ENCODE measurements at places on chromosomes 4 and X.

GRCh38 chr4:174528226-174528625 is 5.9 kb upstream of the HPGD start:
- DNase-seq = no peak

DNA sequence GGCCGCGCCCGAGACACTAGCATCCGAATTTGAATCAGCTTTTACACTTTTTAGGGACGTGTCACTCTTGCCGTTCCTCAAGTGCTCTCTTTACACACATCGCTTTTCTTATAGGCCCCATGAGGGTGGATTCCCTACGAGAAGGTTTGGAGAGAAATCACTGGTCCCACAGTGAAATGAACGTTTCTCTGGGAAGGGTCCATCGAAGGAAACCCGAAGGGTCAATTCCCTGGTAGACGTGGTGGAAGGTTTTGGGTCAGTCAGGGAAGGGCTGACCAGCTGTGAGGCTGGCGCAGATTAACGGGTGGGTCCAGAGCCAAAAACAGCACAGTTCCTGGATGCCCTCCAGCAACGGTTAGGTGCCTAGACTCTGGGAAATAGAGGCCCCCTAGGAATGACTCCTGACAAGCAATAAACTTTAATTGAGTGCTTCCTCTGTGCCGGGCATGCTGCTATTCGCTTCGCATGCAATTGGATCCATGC is 35.9 kb downstream of the ETDC start:
- DNase-seq = no peak

DNA sequence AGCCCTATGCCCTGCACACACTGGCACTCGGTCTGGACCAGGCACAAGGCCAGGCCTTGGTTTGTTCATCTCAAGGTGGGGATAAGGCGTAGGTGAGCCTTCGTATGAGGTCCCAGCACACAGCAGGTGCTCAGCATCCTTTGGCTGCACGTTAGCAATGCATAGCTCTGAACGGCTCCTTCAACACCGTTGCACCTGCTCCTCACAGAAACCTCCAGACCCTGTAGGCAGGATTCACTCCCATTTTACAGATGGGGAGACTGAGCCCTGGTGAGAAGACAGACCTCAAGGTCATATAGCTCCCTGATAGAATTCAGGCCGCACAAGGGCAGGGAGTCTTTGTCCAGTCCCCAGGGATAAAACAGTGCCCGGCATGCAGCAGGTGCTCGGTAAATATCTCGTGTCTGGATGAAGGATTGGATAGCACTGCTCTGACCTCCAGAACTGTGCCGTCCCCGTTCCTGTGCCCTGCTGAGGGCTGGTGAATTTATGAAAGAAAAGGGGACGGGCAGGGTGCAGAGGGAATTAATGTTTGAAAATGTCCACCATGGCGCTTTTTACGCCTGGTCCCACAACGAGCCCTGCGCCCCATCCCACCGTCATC is 2.4 kb downstream of the PPP2R2C start:
- DNase-seq = no peak

DNA sequence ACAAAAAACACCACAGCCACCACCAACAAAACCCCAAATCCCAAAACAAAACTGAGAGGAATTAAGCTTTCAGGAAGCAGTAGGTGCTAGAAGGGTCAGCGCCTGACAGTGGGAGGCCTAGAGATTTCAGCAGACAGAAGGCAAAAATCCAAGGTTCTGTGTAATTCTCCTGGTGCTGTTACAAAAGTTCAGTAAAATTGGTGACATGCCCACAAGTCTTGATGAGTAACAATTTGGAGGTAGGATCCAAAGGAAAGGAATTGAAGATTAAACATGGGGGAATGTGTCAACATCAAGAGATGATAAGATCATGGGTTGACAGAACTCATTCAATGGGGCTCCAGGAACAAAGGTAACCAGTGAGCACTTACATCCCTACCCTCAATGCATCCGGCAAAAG is 653.8 kb upstream of the CPEB2 start:
- DNase-seq = no peak

GRCh38 chr4:56360071-56360470 is 27.2 kb downstream of the AASDH start:
- no peak for DNase-seq

- DNase-seq = no peak
Observed at GRCh38 chr4:8254076-8254475, 15.5 kb upstream of the HTRA3 start.

DNA sequence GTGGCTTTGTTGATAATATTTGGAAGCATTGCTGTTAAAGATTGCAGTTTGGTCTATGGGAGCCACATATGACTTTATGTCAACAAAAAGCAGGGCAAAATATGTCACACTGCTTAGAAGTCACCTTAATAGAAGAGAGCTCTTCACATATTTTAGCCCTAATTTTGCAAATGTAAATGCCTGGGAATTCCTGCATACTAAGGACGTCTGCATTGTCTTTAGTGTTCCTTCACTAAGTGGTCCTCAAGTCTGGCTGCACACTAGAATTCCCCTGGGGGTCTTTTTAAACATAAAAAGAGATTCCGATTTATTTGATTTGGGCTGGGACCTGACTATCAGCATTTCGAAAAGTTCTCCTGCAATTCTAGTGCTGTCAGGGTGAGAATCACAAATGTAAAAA is 495.1 kb upstream of the FAM241A start:
- no peak for DNase-seq

DNA sequence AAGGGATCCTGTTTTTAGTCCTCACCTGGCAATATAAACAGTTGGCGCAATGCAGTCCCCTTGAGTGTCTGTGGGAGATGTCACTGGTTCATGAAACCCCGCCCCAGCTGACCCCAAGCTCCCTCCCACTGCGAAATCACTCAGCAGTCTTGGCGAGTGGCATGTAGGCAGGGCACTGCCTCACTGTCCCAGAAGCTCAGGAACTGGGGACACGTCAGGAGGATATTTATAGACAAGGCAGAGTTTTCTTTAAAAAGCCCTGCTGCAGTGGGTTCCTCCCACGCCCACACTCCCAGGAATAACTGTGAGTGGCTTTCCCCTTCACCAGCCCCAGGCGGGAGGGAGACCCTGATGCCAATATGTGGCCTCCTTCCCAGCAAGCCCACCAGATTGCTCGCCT is 44.3 kb upstream of the PPP2R2C start:
- no peak for DNase-seq

- DNase-seq = no peak
Observed at GRCh38 chrX:100376576-100376975, 33.5 kb downstream of the PCDH19 start.

- no peak for DNase-seq
Observed at GRCh38 chr4:52748432-52748831, 2.8 kb downstream of the ERVMER34-1 start.

GRCh38 chrX:150162141-150162540 is 201.0 kb upstream of the MAMLD1 start:
- no peak for DNase-seq

DNA sequence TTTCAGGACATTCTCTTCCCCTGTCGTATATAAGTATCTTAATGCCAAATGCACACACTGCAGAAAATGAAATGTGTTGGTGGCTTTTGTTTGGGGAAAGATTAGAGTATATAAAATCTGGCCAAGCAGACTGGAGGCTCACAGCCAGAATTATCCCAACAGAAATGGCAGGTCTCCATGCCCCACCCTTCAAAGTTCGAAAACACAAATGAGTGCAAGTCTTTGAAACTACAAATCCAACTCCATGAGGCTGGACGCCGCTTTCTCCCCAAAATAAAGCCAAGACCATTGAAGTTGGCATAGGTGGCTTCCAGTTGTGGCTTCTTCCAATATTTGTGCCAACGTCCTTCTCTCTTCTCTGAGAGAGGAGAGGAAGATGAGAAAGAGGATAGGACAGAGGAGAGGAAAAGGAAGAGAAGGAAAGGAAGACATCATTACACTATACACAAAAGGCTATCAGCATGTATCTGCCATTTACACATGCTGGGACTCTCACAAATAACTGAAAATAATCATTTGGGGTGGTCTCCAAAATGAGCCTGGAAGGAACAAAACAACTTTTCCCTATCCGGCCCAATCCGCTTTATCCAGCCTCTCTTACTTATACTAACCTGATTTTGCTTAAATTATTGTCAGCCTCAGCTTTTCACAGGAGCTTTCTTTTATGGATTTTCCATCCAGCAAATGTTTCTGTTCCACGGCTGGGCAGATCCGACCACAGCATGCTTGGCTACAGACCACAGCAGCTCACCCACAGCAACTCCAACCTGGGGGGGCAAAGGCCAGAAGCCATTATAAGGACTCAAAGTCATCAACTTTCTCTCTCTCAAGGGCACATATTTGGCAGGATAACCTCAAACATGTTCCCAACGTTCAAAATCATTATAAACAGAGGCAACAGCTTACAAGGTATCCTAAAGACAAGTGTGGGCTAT is 71.7 kb downstream of the APBB2 start:
- DNase-seq = no peak

- DNase-seq = peak; percentile 22
Observed at GRCh38 chrX:131477498-131477897, 66.4 kb upstream of the OR13H1 start.

DNA sequence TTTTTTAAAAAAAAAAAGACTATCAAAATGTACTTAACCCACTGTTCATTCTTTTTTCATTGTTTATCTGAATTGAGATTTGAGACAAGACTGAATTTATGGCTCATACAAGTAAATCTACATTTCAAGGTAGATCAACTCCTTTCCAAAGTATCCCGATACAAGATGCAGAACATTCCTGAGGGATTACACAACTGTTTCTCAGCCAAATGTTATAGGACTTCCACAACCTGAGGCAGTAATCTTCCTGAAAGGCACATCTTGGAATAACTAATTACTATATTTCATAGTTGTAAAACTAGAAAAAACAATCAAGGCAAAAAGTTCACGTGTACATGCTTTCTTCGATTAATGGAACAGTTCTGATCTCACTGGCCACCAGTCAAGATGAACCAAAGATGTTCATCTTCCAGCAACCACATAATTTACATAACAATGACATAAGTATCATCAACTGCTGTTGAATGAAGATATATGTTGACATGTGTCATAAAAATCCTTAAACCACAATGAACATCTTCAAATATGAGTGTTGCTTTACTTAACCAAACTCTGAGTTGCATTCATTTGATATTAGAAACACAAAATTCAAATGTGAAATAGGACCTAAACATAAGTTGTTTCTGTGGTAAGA is 225.2 kb upstream of the DKK2 start:
- no peak for DNase-seq

DNA sequence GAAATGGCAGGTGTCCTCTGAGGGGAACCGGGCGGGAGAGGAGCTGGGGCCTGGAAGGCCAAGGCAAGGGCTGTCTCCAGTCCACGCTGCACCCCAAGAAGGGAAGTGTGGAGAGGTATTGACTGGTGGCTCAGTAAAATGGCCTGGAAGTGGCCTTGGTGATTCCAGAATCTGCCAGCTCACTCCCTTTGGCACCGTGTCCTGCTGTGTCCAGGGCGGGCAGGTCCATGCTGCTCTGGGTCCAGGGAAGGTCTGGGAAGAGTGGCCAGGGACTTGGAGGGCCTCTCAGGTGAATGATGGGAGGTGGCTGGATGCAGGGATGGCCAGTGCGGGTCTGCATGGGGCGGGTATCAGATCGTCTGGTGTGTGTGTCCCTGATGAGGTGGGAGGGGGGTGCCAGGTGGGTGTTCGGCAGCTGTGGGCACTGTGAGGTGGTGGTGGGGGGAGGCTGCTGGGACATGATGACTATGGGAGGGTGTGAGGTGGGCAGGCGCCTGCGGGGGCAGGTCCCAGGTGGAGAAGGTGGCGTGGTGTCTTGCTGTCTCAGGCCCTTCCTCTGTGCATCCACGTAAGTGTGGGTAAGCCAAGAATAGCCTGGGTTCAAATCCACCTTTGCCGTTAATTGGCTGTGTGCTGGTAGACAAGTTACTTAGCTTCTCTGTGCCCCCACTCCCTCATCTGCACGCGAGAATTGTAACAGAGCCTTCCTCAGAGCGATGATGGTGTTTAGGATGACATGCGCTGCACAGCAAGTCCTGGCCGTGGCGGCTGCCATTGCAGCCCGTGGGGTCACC is 17.7 kb downstream of the RGS12 start:
- no peak for DNase-seq

- no peak for DNase-seq
Observed at GRCh38 chr4:101186567-101187184, 160.7 kb downstream of the PPP3CA start.

DNA sequence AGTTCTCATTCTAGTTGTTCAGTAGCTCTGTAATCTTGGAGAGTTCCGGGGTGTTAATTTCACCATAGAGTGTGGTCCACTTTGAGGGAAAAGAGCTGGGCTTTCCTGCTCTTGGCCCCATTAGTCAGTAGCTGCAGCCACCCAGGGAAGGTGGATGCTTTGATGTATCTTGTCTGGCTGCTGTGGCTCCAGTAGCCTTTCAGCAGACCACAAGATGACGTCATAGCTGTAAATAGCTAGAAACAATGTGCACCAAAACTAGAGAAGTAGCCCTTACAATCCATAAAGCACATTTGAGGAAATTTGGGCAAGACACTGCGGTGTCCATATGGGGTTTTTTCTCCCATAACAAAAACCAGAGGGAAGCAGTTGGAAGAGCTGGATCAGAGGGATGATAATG is 32.9 kb upstream of the PRPS2 start:
- DNase-seq = no peak

DNA sequence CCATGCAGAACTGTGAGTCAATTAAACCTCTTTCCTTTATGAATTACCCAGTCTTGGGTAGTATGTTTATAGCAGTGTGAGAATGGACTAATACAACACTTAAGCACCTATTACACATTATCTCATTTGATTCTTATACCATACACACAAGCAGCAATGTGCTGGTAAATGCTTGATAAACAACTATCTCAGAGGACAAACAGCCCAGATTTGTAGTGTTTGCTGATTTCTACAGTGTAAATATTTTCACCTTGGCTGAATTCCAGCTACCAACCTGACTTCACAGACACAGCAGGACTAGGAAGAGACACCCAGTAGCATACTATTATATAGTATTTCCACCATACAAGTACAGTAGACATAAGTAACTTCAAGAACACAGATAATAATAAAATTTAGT is 406.5 kb upstream of the CNKSR2 start:
- DNase-seq = no peak

DNA sequence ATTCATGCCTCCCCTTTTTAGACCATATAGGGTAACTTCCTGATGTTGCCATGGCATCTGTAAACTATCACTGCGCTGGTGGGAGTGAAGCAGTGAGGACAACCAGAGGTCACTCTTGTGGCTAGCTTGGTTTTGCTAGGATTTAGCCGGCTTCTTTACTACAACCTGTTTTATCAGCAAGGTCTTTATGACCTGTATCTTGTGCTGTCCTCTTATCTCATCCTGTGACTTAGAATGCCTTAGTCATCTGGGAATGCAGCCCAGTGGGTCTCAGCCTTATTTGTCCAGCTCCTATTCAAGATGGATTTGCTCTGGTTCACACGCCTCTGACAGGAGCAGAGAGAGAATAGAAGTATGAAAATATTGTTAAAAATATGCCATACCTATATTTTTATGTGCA is 355.7 kb downstream of the ADGRL3 start:
- DNase-seq = no peak

- peak; percentile 66 for DNase-seq
Observed at GRCh38 chr4:4334798-4335520, 44.9 kb downstream of the ZBTB49 start.

DNA sequence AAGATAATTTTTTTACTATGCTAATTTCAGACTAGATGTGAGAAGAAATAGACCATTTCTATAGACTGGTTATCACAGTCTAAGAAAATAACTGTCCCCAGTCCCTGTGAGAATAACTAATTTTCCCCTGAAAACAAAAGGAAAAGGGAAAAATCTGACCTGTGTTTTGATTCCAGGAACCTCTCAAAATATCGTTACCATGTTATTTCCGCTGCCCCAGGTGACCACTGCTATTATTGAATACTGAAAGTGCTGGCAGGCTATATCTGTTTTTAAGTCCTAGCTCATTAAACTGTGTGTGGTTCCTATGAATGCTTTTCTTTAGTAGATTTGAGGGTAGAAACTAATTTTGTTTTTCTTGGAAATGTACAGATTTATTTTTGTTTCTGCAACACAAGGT is 83.6 kb downstream of the GAB1 start:
- DNase-seq = no peak

Measured in H7 (cell line).